Stimulated activated CD4-positive, alpha-beta T cell treated with anti-CD3 and anti-CD28 coated beads, Interleukin-1b, Interleukin-23, amount 100 ng/mL, for 4 hours (primary cell): ENCODE measurements at places on chromosomes 11 and 22.

DNA sequence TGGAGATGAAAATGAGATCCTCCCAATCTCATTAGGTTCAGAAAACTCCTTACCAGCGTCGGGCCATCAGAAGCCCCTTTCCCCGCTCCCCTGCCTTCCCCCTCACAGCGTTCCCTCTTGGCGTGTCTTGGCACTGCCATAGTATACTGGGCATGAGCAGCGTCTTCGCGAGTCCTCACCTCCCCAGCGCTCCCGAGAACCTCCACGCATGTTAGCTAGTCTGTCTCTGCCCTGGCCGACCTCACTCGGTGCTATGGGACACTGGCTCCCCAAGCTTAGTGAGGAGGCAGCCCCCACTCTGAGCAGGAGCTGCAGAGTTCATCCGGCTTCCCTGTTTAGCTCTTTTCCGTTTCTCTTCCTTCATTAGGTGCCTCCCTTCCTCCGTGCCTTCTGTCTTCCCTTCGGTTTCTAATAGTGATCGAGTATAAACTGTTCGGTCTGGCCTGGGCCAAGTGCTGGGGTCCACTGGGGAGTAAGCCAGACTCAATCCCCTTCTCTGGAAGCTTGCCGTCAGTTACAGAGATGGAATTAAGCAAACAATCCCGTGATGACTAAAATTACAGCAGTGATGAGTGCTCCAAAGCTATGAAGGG lies 63.8 kb upstream of the OPCML start:
- no peak for DNase-seq

DNA sequence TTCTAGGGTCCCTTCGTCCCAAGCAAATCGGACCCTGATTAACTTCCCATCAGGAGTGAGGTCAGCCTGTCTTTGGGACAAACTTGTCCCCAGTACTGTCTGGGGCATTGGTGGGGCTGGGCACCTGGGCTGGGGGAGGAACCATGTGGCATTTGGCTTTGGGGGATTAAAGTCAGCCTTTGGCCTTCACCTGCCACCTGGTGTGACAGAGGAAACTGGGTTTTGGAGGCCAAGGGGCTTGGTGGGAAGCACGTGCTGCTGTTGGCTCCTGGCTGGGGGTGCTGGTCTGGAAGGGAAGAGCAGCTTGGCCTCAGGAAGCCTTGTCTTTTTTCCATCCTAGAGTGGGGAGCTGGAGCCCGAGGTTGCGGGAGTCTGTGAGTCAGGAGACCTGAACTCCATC lies 78.4 kb upstream of the NECTIN1 start:
- no peak for DNase-seq

GRCh38 chr11:33214187-33214586 lies 43.0 kb upstream of the HIPK3 start:
- no peak for DNase-seq

DNA sequence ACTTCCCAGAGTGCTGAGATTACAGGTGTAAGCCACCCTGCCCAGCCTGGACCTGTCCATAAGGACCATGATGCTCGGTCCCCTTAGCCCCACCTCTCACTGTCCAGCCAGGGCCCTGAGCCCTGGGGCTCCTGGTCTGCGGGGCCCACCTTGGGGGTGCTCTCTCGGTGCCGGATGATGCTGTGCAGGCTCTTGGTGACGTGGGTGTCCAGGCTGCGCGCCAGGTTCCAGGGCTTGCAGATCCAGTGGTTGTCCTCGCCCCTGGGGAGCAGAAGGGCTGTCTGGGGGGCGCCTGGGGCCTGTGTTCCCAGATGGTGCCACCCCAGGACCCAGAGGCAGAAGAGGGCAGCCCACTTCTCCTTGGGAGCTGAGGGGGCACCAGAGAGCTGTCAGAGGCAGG lies 13.4 kb downstream of the TTLL12 start:
- no peak for DNase-seq

GRCh38 chr11:57405271-57405860 lies 14.9 kb upstream of the PRG2 start:
- no peak for DNase-seq

DNA sequence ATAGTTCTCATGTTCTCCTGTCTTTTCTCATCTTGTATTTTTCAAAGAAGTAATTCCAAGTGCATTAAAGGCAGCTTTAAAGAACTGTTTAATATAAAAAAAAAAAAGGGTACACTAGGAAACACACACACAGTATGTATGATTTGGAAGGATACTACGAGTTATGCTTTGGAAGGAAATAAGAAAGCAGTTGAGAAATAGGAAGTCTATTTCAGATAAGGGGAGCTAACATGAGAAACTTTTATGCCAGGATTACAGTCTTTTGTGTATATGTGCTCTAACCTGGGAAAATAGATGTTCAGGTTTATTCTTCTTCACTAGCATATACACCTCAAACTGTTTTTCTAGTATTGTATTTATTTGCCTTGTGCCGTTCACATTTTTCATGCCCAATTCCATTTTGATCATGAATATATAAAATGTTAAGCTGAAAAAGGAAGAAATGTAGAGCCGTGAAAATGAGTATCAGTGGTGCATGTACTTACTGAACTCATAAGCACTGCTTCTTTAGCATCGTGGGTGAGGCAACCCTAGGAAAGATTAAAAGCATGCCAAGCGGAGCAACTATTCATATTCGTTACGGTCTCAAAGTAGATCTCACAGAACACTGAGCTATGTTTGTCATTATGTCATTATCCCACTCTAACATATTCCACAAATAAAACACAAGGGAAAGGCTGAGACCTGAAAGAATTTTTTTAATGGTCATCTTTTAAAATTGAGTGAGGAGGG lies 59.6 kb downstream of the GUCY1A2 start:
- DNase-seq = no peak
